Cerebellum (tissue), 4 donors: ENCODE measurements at places on chromosomes 4 and X. TPM values are rescaled to one million over a fixed set of nuclear protein-coding genes. Genes with fewer than 3 reads are reported as not detected.
A peak's percentile ranks its signal among the peaks of the same experiment; 100 is the strongest.

ERVMER34-1 gene
- total RNA-seq = 0.82 TPM

BMPR1B gene
- total RNA-seq = 26.0 TPM

FDCSP gene
- not detected for total RNA-seq

SMIM10L2A gene
- 6.8 TPM for total RNA-seq

PDZD11 gene
- total RNA-seq = 26.0 TPM

UGT2B17 gene
- not detected for total RNA-seq

KCNIP4 gene
- 126 TPM for total RNA-seq

AKAP14 gene
- total RNA-seq = 2.4 TPM

ETNPPL gene
- 0.54 TPM for total RNA-seq

LDB2 gene
- total RNA-seq = 34.9 TPM

DNA sequence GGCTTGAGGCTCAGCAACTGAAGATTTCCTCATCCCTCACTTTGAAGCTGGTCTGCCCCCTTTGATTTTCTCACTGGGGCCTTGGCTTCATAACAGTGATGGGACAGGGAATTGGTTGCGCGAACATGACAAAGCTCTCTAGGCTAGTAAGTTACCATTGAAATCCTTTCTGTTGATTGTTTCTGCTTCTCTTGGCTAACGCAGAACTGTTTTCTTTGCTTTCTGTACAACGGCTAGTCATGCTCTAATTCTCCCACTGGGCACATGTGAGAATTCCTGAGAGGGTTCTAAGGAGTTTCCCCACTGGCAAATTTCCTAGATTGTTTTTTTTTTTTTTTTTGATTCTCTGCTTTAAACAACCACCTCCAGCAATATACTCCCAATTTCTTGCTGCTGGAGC lies 738.6 kb downstream of the PCDH7 start:
- DNase-seq = no peak

GRCh38 chrX:109350551-109350950 lies 131.3 kb downstream of the GUCY2F start:
- no peak for DNase-seq

GRCh38 chrX:73127700-73128241 lies 48.5 kb upstream of the PABPC1L2A start:
- DNase-seq = peak; percentile 14

- DNase-seq = no peak
Observed at GRCh38 chr4:48777739-48778138, 2.3 kb downstream of the FRYL start.

- no peak for DNase-seq
Observed at GRCh38 chr4:87863486-87863885, 30.7 kb downstream of the MEPE start.

GRCh38 chr4:15774020-15774420 lies 4.1 kb upstream of the CD38 start:
- DNase-seq = no peak

DNA sequence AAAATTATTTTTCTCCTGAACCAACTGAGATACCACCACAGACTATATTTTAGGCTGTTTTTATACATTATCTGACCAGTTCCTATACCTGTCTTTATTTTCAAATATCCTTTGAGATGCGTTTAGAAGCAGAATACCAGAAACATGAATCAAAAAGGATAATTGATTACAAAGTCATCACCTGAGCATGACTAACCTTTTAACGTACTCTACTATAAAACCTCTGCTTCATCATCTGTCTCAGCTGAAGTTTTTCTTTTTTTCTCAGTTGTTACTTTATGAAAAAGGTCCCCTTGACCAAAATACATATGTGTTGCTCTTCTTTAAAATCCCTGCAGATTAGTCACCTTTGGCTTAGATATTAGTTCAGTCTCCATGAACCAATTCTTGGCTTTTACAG lies 109.8 kb downstream of the AMMECR1 start:
- DNase-seq = no peak

- DNase-seq = no peak
Observed at GRCh38 chrX:143615851-143616250, 20.1 kb downstream of the SLITRK4 start.

DNA sequence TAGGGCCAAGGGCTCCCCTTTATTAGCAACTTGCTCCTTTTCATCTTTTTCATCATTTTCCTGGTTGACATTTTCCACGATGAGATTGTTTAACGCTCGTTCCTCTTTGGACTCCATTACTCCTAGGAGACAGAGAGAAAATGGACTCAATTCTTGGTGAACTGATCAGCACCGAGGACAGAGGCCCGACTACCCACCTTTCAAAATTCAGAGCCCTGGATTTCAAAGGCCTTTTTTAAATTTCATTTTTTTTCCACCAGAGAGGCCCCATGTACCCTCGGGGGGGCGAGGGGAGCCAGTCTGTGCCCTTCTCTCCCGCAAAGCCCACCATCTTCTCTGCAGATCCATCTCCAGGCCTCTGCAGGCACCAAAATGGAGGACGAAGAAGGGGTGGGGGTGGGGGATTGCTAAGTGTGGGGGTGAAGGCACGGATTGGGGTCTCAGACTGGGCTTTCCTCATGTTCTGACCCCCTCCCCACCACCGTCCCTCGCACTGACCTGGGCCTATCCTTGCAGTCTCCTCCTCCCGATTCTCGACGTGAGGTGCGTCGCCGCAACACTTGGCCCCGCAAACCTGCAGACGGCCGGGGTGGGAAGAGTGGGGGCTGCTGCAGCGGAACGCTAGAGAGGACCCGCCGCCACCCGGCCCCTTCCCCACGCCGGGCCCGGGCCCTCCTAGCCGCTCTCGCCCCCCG lies 783 bp downstream of the BEX2 start:
- DNase-seq = peak; percentile 9

GRCh38 chrX:139120760-139121159 lies 409.2 kb upstream of the FGF13 start:
- no peak for DNase-seq

- DNase-seq = no peak
Observed at GRCh38 chr4:151484396-151485102, 75.6 kb downstream of the FHIP1A start.

- no peak for DNase-seq
Observed at GRCh38 chr4:165541851-165542459, 163.1 kb downstream of the CPE start.

- DNase-seq = no peak
Observed at GRCh38 chrX:124028182-124028581, 66.7 kb downstream of the STAG2 start.
